Jurkat, Clone E6-1 (cell line): ENCODE measurements at places on chromosomes 5 and 9.

GRCh38 chr5:43649256-43649655 is 46.3 kb downstream of the NNT start:
- no peak for DNase-seq

GRCh38 chr5:147055089-147055826 is 176.7 kb upstream of the PPP2R2B start:
- no peak for DNase-seq

GRCh38 chr5:125037530-125037929 is 291.1 kb upstream of the ZNF608 start:
- DNase-seq, result no peak

GRCh38 chr5:50655810-50656205 is 10.6 kb upstream of the PARP8 start:
- no peak for DNase-seq

- DNase-seq, result no peak
These were observed 3.5 kb upstream of the SMC2 start for GRCh38 chr9:104090578-104090977.

GRCh38 chr5:78593465-78593864 is 55.1 kb downstream of the LHFPL2 start:
- DNase-seq, result no peak

DNA sequence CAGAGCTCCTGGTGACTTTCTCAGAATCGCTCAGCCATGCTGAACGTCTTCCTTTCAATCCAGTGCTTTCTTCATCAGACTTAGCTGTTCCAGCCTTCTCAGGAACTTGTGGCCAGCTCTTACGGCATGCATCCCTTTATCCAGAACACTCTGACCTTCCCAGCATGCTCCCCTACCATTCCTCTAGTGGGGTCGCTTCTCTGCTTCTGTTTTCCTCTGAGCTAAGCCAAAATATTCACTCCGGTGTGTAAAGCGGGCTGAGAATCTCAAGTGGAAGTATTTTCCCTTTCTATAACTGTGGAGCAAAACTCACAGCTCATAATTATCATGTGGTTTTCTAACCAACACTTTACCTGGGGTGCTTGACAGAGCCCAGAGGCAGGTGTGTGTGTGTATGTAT is 6.2 kb downstream of the DCANP1 start:
- DNase-seq, result no peak

DNA sequence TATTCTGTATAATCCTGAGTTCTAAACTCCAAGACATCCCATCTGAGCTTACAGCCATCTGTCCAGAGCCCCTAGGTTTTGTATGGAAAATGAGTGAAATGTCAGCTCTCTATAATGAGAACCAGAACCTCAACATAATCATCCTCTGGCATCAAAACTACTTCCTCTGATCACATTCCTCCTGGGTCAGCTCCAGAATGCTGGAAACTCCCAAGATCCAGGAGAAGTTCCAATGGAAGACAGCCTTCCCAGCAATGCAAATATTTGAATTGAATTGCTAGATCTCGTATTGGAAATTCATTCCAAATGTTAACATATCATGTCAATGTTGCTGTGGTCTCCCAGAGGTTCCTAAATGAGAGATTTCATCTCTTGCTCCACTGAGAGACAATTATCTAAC is 23.8 kb downstream of the C9 start:
- DNase-seq, result no peak

- DNase-seq, result no peak
These were observed 706.3 kb downstream of the KCTD16 start for GRCh38 chr5:144876990-144877389.

GRCh38 chr9:7500521-7500920 is 299.1 kb downstream of the DMAC1 start:
- no peak for DNase-seq

- peak; percentile 24 for DNase-seq
These were observed 106.0 kb downstream of the PHF2 start for GRCh38 chr9:93682155-93682968.

DNA sequence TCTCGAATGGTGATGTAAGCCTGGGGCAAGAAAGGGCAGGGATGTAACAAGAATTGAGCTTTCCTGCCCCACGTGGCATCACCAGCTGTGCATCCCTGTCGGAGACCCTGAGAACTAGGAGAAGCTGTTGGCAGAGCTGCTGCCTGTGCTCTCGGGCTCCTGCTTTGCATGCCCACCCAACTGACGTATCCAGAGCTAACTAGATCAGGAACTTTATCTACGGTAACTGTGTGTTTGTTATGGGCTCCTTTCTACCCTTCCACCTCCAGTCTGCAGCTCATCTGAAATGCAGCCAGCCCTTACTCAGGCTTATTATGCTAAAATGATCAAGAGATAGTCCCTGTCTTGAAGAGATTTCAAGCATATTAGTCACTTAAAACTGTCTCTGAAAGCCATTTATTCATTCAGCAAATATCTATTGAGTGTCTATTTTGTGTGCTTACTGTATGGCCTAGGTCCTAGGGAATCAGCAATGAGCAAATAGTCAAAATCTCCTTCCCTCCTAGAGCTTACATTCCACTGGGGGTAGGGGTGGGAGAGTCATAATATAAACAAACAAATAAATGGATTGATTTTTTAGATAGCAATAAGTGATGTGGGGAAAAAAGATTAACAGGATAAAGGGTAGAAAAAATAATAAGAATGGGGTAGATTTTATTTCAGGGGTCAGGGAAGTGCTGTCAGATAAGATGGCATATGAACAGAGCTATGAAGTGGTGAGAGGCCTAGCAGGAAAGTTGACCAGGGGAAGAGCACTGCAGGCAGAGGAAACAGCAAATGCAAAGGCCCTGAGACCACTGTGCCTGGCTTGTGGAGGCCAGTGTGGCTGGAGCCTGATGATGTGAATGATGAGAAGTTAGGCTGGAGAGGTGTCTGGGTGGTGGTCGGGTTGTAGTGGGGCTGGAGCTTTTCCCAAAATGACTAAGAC is 118.2 kb downstream of the GALNT10 start:
- DNase-seq, result no peak
